ENCODE measurements at places on chromosomes 2 and 18.

DNA sequence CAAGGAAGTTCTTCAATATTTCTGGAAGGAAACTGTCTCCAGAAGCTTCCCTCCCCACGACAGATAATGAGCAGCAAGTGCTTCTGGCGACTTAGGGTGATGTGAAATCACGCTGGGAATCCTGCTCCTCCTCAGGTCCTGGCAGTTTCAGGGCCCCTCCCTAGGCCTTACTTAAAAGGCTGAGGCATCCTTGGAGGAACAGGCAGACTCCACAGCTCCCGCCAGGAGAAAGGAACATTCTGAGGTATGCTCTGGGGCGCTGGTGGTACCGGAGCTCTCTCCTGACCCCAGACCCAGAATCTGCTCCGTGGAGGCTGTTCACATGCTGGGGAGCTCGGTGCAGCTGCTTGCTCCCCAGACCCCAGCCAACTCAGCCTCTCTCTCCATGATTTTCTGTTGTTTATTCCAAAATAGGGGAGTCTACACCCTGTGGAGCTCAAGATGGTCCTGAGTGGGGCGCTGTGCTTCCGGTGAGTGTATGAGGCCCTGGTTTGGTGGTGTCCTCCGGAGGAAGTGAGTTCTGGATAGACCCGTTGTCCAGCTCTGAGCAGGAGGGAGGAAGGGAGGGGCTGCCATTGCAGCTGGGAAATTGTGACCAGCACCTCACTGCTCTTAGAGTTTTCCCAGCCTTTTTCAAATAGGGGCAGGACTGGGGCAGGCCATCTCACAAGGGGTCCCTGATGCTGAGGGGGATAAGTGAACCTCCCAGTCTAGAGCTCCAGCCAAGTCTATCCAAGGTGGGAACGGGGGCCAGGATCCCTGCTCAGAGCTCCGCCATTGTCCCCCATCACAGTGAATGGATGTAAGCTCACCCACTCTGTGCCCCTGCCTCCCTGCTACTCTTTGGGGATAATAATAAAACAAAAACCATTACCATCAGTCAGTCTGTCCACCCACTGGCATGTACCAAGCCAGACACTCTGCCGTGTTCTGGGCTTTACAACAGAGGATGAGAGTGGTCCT lies at the start of gene IL36RN:
IL36RN (plus strand) TSS at position 201 of the 963 bp plus-strand sequence; CDS start at position 442, 241 bp downstream.
- no peak for DNase-seq

- no peak for DNase-seq
Measured at GRCh38 chr2:240136671-240137292, 677 bp upstream of the COPS9 start.

- DNase-seq: no peak
Measured at GRCh38 chr2:237876532-237876931, 17.1 kb downstream of the RAMP1 start.

DNA sequence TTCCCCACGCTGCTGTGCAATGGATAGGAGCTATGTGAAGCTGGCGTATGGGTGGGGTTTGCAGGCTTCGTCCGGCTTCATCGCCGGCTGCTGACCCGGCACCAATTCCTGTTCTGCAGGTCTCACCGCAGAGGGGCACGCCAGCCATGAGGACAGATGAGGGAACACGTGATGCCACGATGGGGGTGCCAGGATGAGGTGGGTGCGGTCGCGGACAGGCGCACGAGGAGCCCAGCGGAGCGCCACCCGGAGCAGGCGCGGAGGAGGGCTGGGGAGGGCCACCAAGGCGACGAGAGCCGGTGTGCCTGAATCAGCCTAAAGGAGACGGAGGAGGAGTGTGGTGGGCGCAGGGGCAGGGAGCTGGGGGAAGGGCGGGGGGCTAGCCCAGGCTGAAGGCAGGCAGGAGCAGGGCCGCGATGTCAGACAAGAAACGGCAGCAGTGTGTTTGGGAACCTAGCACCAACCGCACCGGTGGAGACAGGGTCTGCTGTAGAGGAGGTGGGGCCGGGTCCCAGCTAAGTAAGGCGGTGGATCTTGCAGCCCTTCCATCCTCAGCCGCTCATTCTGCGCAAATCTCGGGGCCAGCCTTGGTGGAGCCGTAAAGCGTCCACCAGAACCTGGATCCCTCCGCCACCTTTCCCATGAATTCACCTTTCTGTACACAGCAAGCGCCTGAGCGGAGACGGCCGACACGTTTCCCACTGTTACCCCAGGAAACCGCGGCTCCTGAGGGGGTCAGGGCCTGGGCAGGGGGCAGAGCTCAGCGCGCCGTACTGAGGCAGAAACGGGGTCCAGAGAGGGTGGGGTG lies 17.0 kb upstream of the CD8A start:
- peak; percentile 61 for DNase-seq

DNA sequence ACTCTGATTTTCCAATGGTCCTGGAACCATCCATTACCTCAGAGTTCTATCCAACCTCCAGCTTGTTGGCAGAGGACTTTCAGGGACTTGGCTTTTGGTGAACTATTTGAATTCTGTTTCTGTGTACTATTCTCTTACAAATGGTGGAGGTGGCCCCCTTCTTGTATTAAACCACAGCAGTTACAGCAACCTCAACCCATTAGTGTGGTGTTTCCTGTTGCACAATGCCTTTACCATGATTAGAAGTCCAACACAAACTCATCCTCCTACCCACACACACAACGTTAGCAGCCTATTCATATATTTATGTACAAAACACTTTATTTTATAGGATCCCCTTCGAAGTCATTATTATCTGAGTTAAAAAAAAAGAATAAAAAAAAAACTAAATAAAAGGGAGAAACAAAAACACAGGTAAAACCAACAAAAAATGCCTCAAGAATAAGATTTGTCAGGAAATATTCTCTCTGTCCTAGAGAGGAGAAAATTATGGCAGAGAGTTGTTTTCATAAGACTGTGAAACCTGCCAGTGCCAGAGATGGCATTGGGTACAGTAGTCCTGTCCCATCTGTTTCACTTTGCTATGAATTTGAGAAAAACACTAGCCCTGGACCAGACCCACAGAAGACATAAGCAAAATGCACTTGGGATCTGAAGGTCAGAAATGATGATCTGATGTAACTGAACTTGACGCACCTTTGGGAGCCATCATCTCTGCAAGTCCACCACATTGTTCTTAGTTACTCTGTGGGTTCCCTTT lies 1896.0 kb upstream of the PIK3C3 start:
- DNase-seq: no peak

DNA sequence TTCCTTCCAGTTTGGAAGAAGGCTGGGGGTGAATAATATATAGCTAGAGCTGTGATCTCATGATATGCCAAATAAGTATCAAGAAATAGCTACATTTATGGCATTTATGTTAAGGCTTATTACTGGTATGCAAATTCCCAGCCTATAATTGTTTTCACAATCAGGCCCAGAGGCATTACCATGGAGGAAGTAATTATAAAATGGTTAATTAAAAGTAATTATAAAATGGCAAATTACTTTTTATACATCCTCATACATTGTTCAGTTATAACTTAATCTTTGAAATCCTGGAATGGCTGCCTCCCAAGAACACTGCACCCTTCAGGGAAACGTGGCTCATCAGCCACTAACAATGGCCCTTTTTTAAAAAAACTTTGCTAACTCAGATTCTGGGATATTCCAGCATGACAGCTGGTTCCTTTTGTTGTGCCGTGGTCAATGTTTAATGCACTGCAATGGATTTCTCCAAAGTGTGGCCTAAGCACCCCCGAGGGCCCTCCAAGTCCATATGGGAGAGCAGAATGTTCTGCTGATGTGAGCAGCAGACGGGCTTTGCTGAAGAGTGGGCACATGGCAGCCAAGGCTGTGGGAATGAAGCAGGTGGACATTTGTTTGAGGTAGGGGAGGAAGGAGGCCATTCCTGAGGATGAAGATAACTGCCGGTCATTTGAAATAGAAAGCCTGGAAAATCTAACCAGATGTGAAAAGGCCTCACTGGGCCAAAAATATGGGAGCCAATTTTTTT lies 483.5 kb upstream of the GCFC2 start:
- DNase-seq: no peak

- DNase-seq: no peak
Measured at GRCh38 chr2:47697000-47697601, 85.8 kb upstream of the MSH6 start.

GRCh38 chr2:9168821-9169221 lies 37.8 kb upstream of the ASAP2 start:
- no peak for DNase-seq

- DNase-seq: no peak
Measured at GRCh38 chr2:51111532-51111931, 79.6 kb upstream of the NRXN1 start.

- no peak for DNase-seq
Measured at GRCh38 chr2:189208254-189208653, 28.7 kb upstream of the COL5A2 start.

GRCh38 chr2:188294352-188294926 lies 2.8 kb downstream of the GULP1 start:
- DNase-seq: no peak

DNA sequence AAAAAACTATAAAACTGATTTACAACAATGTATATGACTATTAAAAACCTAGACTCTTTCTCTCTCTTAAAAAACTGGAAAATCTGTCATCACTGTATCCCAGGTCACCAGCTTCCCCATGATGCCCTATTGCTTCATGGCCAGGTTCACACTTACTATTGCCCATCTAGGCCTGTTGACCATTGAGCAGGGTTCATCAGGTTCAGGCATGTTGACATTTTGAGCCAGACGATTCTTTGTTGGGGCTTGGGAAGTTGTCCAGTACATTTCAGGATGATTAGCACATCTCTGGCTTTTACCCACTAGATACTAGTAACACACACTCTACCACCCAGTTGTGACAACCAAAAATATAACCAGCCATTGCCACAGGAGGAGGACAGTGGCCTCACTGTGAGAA lies 26.9 kb upstream of the RAB27B start:
- no peak for DNase-seq

DNA sequence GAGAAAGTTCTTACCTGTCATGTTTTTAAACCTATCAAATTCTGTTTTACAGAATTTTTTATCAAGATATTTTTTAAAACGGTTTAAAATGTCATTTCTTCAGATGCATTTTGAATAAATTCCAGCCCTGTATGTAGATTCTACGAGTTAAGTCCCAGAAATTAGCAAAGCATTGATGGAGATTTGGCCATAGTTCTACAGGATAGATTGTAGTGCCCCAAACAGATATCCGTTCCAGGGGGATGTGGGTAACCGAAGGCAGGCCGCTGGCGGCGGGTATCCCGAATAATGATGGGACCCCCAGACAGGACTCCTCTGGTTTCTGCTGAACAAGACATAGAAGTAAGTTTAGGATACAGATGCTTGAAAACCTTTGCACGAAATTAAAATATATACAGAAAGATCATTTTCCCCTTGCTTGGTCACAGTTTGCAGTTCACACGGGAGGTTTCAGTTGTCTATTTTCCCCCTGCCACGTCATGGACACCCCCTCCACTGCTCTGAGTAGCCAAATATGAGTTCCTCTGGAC lies 755 bp downstream of the NOL4 start:
- no peak for DNase-seq

DNA sequence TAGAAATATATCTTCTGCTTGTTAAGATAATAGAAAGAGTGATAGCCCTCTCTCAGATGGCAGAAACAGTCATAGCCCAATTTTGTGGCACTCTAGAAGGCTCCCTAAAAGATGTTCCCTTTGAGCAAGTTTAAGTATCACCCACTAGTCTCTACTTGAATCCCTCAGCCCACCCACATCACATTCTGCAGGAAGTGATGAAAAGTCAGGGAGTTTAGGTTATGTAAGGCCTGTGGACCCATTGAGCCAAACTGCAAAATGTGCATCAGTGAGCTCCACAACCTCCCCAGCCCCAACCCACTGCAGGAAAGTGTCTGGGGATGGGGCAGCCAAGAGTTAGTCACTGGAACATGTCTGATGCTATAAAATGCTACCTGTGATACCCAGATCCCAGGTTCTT lies 25.6 kb downstream of the ANKRD44 start:
- no peak for DNase-seq

DNA sequence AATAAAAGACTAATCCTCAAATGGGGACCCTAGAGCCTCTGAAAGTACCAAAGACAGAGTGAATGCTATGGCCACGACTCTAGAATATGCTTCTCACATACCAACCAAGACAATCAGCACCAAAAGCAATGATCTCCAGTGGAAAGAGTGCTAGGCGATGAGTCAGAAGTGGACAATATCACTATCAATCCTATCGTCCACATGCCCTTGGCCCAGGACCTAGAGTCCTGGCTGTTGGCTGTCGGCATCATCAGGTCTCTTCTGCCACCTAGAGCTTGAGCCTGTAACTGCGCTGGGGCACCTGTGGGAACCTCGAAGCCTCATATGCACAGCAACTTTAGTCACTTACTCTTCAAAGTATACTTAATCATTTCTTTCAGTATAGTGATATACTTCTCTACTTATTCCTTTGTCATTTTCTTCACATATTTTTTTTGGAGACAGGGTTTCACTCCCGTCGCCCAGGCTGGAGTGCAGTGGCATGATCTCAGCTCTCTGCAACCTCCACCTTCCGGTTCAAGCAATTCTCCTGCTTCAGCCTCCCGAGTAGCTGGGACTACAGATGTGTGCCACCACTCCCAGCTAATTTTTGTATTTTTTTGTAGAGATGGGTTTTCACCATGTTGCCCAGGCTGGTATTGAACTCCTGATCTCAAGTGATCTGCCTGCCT lies 29.7 kb downstream of the NOL10 start:
- peak; percentile 4 for DNase-seq

- DNase-seq: no peak
Measured at GRCh38 chr18:50042611-50043010, 152.3 kb downstream of the MYO5B start.

DNA sequence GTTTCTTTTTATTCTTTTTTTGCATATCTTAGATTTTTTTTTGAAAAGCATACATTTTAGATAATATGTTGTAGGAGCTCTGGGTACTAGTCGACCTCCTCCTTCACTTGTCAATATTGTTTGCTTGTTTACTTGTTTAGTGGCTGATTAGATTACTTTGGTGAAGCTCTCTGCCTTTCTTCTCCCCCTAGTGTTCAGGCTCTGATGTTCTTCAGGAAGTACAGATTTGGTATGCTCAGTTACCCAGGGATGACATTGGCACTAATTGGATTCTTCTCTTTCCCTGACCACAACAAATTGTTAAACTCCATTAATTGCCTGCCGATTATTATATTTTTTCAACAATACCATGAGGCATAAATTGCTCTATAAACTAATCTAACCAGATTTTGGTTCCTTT lies 491.2 kb downstream of the SUCLG1 start:
- no peak for DNase-seq

DNA sequence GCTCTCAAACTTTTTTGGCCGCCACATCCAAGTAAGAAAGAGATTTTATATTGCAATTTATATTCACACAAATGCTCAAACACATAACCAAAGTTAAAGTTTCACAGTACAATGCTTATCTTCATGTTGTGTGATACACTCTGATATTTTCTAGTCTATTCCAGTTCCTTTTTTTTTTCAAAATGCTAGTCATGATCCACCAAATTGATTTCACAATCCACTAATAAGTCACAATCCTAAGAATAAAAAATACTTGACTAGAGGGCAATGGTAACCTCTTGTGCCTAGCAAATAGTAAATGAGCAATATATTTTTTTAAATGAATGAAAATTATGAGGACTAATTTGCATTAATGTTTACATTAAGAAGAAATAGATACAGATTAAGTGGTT lies 5.8 kb upstream of the PTPN4 start:
- no peak for DNase-seq
